NCI-H1105 (cell line): ENCODE measurements at places on chromosomes 5 and 9.

DNA sequence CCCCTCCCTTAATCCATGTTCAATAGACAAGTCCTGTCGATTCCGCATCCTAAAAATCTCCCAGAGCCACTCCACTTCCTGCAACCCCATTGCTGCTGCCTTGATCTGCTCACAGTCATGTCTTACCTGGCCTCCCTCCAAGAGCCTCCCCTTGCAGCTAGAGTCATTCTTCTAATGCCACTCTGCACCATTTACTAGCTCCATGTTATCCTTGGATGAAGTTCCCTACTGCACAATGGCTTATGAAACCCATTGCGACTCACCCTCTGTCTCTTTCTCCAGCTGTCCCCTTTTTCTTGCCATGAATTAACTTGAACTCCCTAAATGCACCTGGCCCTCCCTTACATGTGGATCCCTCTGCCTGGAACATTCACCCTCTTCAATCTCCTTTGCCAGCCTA lies 39.5 kb downstream of the MEGF10 start:
- no peak for DNase-seq

DNA sequence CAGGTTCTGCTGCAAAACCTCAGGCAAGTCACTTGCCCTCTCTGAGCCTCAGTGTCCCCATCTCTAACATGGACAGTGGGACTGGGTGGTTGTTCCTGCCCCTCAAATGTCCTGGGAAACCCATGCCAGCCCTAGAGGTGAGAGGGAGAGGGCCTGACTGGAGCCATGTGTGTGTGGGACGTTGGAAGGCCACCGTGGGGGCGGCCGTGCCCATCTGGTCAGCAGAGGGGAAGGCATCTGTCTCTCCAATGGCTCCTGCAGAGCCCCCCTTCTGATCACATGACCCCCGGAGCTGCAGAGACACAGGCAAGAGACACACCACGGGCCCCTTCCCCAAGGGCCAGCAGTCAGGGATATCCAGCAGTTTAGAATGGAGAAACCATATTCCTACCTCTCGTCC lies 1.7 kb downstream of the DNM1 start:
- DNase-seq: no peak

GRCh38 chr9:22037954-22038690 lies 29.0 kb upstream of the CDKN2B start:
- no peak for DNase-seq

DNA sequence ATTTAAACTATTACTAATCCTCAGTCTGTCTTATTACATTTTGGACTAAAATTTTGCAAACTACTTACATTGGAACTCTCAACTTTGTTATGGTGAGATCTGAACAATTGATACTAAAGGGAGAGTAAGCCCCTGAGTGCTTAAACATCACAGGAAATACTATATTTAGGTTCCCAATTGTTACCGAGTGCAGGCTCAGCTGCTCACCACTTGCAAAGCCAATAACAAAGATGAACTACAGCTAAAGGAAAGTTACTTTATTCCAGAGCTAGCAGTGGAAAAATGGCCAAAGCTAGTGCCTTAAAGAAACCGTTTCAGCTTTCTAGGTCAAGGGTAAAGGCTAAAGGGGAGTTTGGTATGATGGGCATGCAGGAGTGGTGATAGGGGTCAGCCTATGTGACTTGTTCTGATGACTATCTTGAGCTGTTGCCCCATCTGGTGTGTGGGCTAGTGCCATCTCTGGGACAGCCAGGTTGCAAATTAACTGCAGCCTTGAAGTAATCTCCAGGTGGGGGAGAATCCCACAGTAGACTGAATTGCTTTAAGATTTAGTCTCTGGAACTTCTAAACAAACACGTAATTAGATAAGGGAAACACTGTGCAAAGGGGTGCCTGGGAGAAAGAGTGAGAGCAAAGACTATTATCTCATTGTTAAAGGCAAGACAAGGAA lies 7.8 kb upstream of the NDUFB6 start:
- DNase-seq: no peak

DNA sequence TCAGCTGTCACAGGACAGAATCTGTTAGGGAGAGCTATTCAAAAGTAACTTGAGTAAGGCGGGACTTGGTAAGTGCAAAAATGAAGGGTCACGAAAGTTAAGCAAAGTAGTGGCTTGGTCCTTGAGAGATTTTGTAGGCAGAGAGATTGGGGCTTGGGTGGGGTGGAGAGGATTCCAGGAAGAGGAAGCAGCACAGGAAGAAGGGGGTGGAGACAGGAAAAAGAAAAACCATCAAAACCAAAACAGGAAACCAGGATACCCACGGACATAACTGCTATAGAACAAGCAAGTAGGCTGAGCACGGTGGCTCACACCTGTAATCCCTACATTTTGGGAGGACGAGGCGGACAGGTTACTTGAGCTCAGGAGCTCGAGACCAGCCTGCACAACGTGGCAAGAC lies 3.7 kb downstream of the ROPN1L start:
- no peak for DNase-seq

DNA sequence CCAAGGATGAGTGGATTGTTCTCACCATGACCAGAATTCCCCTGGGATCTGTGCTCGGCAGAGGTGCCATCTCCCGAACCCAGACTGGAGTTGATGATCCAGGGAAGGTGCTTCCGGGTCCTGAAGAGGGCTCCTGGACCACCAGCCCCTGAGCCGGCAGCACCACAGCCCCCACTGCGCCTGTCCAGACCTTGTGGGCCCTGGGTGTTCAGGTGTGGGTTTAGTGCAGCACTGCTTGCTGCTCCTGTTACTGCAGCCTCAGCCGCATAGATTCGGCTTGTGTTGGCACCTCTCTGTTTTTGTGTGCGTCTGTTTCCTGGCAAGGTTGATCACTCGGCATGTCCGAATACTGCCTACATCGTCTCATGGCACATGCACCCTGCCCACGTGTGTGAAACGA lies 16.3 kb upstream of the NPM1 start:
- no peak for DNase-seq

GRCh38 chr5:6753851-6754250 lies 40.6 kb downstream of the TENT4A start:
- no peak for DNase-seq

- DNase-seq: no peak
These were observed 72.5 kb downstream of the PHF2 start for GRCh38 chr9:93648836-93649235.

DNA sequence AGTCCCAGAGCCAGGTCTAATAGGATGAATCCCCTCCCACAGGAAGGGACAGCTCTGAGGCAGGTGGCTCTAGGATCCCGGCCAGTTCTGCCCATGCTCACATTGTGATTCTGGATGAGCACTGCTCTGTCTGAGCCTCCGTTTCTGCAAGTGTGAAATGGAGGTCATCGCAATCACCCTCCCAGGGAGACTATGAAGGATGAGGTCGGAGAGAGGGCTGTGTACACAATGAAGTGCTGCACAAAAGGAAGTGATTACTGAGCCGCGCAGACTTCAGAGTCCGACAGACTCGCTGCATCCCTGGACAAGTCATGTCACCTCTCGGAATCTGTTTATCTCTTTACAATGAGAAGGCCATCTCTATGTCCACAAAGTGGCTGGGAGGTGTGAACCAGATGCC lies 21.7 kb downstream of the LHX6 start:
- no peak for DNase-seq

GRCh38 chr9:36866840-36867239 lies 167.2 kb downstream of the PAX5 start:
- no peak for DNase-seq

DNA sequence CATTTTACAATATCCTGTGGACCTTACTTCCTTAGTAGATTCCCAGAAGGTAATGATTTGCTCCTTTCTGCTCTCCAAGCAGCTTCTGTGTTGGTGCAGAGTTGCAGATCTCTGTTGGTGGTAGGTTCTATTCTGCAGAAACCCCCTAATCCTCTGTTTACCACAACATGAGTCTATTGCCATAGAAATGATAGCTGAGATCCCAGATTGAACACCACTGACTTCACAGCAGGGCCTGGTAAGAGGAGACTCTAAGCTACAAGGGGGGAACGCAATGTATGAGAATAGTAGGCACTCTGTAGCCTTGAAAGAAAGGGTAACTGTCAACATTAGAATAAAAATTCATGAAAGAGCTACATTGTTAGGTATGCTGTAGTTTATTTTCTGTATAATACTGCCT lies 59.5 kb downstream of the MUSK start:
- DNase-seq: no peak

- DNase-seq: no peak
These were observed 114.2 kb upstream of the ITGA1 start for GRCh38 chr5:52673495-52673894.

- DNase-seq: no peak
These were observed 743.9 kb downstream of the TLE1 start for GRCh38 chr9:80945436-80945835.

- no peak for DNase-seq
These were observed 11.6 kb upstream of the NTNG2 start for GRCh38 chr9:132150256-132150655.

DNA sequence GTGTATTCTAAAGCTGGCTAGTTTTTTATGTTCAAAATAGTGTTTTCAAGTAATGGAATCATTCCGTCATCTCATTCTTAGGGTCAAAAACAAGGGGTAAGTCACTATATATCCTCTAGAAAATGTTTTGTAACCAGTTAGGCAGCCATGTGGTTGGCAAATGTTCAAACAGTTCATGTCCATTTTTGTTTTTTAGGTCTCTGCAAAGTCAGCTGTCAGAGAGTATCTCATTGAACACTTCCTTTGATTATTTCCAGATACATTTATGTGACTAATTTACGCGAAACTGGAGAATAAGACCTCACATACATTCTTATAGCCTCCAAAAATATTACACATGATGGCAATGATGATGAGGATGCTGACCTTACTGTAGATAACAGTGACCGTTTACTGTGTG lies 50.4 kb downstream of the TRIO start:
- no peak for DNase-seq

DNA sequence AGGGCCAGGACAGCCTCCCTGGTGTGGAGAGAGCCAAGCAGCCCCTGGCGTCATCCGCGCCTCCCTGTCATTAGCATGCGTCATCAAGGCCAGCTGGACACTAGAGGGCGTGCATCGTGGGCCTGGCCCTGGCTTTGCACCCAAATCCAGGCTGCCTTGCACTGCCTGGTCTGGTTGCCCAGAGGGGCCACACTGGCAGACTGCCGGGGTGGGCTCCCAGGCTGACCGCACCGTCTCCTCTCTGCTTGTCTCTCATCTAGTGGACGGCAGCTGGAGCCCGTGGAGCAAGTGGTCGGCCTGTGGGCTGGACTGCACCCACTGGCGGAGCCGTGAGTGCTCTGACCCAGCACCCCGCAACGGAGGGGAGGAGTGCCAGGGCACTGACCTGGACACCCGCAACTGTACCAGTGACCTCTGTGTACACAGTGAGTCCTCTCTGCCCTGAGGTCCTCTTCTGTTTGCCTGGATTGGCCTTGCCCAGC lies 29.0 kb downstream of the HK3 start:
- DNase-seq: no peak

GRCh38 chr5:92977846-92978540 lies 603.0 kb downstream of the NR2F1-AS1 start:
- DNase-seq: no peak

DNA sequence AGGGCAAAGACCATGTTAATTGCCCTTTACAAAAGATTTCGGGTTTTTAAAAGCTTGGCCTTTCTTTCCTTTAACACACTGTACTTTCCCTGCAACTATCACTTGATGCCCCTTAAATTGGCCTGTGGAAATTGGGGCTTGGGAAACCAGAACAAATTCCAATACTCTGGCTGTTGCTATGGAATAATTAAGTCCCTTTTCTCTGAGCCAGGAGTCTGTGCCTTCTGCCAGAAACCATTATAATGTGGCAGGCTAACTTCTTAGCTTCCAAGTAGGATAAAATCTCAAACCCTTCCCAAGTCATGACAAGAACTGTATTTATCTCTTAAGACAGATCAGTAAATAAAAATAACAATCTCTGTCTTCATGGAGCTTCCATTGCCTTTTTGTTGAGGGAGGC lies 1.1 kb upstream of the SPINK1 start:
- no peak for DNase-seq

DNA sequence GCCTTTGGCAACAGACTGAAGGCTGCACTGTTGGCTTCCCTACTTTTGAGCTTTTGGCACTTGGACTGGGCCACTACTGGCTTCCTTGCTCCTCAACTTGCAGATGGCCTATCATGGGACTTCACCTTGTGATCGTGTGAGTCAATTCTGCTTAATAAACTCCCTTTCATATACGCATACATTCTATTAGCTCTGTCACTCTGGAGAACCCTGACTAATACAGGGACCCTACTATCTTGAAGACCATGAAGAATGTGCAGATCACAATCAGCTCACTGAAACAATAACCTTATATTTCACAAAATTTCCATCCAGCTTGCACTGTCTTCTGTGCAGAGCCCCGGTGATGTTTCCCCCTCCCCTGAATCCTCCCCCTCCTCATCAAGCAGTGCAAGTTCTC lies 39.8 kb downstream of the TMEM215 start:
- no peak for DNase-seq

- no peak for DNase-seq
These were observed 85.7 kb upstream of the MELK start for GRCh38 chr9:36486933-36487481.

DNA sequence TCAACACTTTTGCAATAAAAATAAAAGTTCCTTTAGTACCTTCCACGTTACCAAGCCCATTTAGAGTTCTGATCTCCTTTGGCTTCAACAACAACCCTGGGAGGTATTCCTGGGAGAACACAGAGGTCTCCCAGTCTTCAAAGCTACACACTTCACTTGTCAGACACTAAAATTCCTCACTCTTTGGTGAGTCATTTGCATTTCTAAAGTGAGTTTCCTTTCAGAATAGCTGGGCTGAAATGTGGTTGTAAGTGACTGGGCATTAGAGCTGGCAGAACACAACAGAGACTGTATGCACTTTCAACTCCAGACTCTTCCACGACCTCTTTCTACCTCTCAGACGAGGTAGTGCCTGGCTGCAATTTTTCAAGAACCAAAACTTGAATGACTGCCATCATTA lies 11.5 kb upstream of the F2RL1 start:
- no peak for DNase-seq

DNA sequence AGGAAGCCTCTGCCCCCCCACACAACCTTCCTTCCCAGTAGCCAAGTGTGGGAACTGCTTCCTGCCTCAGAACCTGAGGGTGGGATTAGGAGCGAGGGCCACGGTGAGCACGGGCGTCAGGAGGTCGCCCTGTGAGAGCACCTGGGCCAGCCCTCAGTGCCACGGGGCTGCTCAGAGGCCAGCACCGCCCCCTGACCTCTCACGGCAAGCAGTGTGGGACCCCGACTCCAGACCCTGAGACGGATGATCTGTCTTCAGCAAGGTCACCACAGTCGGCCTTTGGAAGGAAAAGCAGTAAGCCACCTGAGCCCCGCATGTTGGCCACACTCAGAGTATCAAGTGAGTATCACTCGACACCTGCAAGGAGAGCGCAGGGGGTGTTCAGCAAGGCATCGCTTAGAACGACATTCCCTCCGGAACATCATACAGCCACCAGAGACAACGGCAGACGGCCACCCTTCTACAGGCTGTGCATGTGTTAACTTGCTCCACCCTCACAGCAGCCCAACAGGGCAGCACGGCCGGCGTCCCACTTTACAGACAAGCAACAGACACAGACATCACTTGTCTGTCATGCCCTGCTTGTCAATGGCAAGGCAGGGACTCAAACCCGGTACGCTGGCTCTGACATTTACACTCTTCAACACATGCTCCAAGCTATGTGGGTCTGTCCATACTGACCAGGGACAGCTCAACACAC lies 50.2 kb downstream of the IPPK start:
- DNase-seq: no peak
